ENCODE measurements at places on chromosomes 5 and 9.

DNA sequence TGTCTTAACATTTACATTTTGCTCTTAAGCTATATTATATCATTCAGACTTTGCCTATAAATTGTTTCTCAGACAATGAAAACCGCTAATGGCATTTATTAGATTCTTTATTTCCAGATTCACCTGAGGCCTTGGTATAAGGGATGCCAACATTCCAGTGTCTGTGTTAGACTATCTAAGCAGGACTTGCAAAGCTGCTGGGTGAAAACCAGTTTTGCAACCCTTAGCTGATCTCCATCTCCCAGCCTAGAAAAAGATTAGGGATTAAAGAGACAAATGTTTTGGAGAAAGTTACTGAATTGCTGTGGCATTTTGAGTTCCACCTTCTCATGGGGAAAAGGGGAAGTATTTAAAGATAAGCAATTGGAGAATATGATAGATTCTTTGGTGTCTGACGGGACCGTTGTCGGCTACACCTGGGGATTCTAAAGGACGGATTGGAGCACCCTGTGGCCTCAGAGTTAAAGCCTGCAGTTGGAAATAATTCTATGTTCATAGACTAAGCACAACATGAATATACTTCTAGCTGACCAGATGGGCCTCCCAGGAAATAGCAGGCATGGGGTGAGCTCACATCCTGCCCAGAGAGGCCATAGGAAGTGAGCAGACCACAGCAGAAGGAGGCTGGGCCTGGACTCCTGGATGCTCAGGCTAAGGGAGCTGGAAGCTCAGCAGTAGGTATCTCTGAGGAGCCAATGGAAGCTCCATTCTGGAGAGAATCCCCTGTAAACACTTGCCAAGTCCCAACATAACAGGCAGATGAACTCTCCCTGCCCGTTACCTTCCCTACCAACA, 21.8 kb downstream of the ENTREP1 start:
- DNase-seq = no peak

DNA sequence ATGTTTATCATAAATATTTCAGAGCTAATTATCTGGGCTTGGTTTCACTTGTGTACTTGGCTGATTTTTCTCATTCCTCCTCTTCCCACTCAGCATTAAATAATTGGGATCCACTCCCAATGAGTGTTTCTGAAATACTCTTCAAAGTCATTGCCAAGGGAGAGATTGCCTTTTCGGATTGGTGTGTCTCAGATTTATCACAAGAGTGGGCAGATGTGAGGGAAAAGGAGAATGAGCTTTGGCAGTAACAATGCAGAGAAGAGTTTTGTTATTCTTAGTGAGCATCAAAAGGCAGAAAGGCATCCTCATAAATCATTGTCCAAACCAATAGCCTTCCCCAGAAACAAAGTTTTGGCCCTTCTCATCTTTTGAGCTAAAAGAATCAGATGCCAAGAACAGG, 79.2 kb downstream of the SEMA5A start:
- peak; percentile 45 for DNase-seq

DNA sequence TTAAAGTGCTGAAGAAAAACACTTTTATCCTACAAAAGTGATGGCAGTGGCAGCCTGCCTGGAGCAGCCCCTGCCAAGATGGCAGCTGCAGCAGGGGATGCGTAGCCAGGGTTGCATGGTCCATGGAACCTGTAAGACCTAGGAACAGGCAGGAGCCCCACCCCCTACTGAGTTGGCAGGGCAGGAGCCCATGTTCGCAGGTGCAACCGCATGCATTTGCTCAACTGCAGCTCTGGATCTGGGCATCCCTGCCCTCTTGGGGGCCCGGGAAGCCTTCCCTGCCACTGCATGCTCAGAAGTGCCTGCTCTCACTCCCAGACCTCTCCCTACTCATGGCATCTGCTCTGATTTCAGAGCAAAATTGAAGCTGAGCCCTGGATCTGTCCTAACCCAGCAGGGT, 779.6 kb downstream of the CDH18 start:
- no peak for DNase-seq

DNA sequence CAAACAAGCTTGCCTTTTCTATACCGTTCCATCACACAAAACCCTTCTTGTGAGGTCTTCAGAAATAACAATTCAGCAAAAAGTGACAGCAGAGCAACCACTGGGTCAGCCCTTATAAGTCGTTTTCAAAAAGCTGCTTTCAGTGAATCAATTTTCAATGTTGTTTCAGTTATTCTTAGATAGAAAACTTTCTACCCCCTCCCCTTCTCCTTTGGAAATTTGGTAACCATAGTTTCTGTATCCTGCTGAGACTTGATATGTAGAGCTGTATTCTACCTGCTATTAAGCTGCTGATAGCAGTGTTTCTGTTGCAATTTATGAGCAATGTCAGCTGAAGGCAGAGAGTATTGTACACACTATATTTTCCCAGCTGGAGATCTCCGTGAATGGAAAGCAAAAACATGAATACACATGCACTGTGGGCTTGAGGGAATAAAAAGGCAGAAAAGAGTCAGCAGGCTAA, 75.7 kb downstream of the ZNF608 start:
- no peak for DNase-seq

DNA sequence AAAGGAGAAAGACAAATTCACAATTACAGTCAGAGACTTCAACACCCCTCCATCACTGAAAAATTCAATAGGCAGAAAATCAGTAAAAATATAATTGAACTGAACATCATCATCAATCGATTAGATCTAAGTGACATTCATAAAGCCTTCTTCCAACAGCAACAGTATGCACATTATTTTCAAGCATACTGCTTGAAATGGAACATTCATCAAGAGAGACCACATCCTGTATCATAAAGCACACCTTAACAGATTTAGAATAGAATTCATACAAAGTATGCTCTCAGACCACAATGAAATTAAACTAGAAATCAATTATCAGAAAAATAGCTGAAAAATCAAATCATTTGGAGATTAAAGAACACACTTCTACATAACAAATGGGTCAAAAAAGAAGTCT, 39.1 kb downstream of the ERMP1 start:
- no peak for DNase-seq

DNA sequence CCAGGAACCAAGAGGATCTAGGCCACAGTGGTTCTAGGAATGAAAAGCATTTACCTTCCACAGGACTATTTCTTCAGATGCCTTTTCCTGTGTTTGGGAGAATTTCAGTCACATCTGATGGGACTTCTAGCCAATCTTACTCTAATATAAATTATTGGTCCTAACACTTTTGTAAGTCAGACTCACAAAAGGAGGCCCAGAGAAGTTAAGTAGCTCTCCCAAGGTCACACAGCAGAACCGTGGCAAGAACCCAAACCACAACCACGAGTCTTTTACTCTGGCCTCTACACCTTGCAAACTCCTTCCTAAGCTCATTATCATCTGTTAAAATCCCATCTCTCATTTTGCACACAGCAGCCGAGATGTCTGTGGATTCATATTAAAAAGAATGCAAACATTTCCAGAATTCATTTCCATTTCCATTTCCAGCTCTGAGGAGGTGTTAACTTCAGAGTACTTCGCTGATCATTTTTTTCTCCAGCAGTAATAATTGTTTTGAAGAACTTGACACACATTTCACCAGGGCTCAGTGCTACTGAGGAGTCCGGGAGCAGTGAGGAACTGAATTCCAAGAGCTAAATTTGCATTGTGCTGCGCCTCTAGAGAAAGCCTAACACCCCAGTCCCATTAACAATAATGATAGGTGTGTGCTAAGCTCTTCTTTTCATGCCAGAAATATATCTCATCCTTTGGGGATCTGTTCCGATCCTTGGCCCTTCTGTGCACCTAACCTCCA, 168.1 kb downstream of the SEMA6A start:
- DNase-seq = no peak

DNA sequence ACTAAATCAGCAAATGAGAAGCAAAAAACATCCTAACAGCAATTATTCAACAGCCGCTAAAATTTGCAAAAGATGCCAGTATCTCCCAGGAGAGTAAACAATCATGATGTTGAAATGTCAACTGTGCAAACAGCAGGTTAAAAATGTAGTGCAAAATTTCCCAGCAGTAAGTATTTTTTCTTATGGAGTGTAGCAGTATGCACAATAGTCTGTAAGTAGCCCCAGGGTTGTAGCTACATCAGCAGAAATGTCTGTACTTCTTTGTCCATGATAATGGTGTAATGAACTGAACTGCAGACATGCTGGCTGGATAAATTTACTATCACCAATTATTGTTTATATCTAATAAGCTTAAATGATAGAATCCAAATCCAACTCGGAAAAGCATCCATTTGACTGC, 31.4 kb downstream of the GRIN3A start:
- no peak for DNase-seq

- no peak for DNase-seq
Measured at GRCh38 chr9:21520501-21521228, 38.6 kb upstream of the IFNE start.

- peak; percentile 14 for DNase-seq
Measured at GRCh38 chr9:77158772-77159513, 18.4 kb upstream of the VPS13A start.

GRCh38 chr5:59790776-59791475, 102.6 kb downstream of the PDE4D start:
- DNase-seq = peak; percentile 55

DNA sequence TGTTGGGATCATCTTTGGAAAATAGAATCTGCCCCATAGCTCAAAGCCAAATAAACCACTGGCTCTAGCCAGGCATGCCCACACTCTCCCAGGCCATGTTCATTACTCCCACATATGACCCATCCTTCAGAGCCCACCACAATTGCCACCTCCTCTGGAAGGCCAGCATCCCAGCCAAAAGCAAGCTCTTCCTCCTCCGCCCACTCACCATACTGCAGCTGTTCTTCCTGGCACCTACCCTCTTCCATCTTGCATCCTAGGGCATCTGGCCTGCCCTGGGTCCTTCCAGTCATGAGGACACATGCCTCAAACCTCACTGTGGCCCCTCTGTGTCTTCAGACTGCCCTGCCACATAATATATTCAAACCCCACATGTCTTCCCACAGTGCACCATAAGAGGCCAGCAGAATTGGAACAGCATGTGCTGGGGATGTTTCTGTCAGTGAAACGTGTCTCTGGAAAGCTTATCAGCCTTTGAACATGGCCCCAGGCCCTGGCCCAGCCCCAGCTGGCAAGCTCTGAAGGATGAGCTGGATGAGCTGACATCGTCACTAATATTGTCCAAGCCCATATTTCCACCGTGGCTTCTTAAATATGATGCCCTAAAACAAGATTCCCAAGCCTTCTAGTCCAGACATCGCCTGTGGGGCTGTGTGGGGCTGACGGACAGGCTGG, 230.8 kb downstream of the AGTPBP1 start:
- DNase-seq = no peak

DNA sequence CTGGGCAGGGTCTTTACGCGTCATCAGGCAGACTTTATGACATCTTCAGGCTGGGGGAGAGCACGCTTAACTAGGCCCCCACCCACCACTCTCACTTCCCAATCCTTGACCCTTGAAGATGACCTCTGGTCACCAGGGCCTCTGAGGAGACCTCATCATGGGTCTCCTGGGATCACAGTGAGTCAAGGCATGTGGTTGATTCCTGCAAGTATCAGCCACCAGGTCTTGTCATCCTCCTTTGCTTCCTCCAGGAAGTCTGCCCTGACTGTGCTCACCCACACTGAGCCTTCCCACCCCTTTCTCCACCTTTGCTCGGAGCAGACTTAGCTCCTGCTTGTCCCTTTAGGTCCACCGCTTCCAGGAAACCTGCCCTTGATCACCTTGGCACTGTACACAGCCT, 17.3 kb downstream of the ODF2 start:
- peak; percentile 25 for DNase-seq

- no peak for DNase-seq
Measured at GRCh38 chr9:80086386-80086785, 514.6 kb downstream of the TLE4 start.

DNA sequence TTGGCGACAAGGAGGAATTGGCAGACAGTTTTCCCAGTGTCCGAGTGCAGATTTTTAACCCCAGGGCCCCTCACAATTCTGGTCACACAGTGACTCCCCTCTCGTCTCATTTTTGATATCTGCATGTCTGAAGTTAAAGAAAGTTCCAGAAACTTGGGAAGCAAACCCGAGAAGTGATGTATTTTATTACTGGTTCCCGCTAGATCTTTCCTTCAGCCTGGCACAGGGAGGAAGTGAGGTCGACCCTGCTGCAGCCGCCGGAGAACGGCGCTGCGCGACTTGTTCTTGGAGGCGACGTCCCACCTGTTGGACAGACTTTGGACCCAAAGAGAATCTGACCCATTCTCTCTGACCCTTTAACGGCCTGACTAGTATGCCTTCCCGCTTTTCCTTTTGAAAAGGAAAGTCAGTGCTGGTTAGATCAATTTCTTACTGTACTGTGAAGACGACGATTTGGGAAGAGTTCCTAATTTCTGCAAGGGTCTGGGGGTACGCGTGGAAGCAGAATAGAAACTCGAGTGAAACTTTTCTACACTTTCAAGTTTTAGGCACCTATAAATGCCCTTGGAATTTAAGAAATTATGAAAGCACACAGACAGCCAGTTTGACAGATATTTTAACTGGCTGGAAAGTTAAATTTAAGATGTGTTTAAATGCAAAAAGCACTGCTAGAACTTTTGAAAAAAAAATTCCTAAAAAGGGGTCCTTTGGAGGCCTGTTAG, 744 bp downstream of the OTULIN start:
- peak; percentile 24 for DNase-seq

GRCh38 chr9:81861644-81862043, 66.6 kb upstream of the SPATA31D4 start:
- peak; percentile 82 for DNase-seq

- DNase-seq = no peak
Measured at GRCh38 chr9:87587356-87587745, 89.7 kb downstream of the DAPK1 start.

- peak; percentile 71 for DNase-seq
Measured at GRCh38 chr5:152532714-152533113, 127.6 kb upstream of the NMUR2 start.

DNA sequence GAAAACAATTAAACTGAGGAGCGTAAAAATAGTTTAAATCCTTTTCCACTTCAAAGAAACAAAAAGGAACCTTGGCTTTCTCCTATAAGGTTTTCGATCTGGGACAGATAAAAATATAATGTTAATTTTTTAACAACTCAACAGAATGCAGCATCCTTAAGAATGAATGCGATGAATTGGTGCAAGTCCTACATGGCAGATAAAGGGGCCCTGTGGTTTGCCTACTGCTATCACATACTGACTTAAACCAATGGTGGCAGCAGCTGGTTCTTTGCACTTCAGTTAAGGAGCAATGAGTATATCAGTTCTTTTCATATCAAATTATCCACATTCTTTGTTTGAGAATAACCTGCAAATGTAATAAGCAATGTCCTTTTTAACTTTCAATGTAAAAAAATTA, 12.4 kb upstream of the TYRP1 start:
- no peak for DNase-seq

DNA sequence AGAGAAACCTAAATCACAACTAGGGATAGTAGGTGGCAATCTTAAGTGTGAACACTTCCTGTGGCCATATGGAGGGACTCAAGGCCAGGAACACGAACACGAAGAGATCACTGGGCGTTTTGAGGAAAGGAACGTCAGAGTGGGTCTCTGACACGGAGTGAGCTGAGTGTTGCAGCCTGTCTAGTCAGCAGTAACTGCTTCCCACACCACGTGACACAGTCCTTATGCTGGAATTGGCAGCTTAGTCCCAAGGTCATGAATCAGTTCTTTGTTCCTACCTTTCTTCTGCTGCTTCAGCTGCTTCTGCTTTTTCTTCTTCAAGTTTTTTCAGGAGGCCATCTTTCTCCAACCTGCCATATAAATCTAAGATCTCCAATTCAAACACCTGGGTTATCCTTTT, 18.2 kb downstream of the SPACA9 start:
- DNase-seq = peak; percentile 32

Measured in fibroblast of mammary gland (primary cell).